ENCODE measurements at places on chromosomes 16 and 17.

- DNase-seq = no peak
These were observed 25.5 kb downstream of the COPZ2 start for GRCh38 chr17:48012151-48012520.

DNA sequence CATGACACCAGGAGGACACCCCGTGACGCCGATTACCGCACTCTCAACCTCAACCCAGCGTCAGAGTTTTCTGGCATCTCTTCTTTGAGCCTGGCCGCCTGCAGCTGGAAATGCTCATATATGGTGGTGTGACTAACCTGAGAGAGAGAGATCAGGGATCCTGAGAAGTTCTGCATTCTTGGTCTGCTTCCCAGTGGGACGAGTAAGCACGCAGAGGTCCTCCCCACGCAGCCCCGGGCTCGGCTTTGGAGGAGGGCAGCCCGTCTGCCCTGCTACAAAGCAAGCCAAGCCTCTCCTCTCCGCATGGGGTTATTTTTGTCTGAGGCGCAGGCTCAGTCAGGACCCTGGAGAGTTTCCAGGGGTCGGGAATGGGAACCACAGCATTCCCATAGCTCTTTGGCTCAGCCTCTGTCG is 16.5 kb downstream of the CRISPLD2 start:
- no peak for DNase-seq

DNA sequence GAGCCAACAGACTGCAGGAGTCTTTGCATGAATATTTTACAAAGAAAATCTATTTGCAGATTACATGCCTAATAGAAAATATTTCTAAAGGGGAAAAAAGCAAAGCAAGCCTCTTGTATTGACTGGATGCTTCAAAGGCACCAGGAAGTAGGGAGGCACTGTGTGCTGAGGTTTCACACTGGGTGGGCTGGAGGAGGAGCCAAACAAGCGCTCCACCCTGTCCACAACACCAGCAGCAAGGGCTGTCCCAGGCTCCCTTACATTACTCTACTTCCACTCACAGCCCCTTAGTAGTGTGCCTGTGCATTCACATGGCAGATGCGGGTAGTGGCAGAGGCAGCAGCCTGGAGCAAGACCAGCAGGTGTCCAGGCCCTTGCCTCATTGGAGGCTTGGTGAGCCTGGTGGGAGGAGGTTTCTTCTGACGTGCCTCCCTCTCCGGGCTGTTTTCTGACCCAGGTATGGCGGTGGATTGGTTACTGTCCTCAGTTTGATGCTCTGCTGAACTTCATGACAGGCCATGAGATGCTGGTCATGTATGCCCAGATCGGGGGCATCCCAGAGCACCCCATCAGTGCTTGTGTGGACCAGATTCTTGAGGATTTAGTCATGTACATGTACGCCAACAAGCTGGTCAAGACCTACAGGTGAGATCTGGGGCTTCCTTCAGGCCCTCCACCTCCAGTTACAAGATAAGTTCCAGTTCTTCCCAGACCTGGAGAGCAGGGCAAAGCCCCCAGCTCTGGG is 7.0 kb upstream of the CCNF start:
- no peak for DNase-seq

GRCh38 chr16:8848231-8848938 is 20.4 kb downstream of the CARHSP1 start:
- no peak for DNase-seq

GRCh38 chr16:4361033-4361943 is 10.2 kb upstream of the PAM16 start:
- DNase-seq = no peak

- no peak for DNase-seq
These were observed 75.8 kb upstream of the TRAP1 start for GRCh38 chr16:3793161-3793576.

- DNase-seq = peak; percentile 18
These were observed 16.7 kb downstream of the RFFL start for GRCh38 chr17:35046740-35047283.

DNA sequence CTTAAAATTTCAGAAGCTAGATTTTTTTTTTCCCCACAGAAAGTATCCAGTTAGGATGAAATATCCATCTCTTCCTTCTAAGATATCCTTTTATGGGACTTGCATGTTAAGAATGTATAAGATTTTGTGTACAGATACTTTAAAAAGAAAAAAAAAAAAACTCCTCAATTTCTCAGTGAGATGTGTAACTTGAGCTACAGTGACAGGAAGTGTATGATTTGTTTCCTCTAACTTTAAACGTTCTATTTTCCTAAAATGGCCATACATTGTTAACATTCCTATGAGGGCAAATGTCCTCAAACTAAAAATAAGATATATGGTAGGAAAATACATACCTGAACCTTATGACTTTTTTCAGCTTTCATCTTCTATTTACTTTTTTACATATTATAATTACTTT is 8.9 kb downstream of the FBXO47 start:
- no peak for DNase-seq

Data from stimulated activated CD8-positive, alpha-beta memory T cell treated with anti-CD3 and anti-CD28 coated beads, Interleukin-15, amount 100 ng/mL, for 1 hour (primary cell).